SK-N-SH treated with all-trans-retinoic acid at 6 μM for 48 hours (cell line): ENCODE measurements at places on chromosomes 1 and 21.

DNA sequence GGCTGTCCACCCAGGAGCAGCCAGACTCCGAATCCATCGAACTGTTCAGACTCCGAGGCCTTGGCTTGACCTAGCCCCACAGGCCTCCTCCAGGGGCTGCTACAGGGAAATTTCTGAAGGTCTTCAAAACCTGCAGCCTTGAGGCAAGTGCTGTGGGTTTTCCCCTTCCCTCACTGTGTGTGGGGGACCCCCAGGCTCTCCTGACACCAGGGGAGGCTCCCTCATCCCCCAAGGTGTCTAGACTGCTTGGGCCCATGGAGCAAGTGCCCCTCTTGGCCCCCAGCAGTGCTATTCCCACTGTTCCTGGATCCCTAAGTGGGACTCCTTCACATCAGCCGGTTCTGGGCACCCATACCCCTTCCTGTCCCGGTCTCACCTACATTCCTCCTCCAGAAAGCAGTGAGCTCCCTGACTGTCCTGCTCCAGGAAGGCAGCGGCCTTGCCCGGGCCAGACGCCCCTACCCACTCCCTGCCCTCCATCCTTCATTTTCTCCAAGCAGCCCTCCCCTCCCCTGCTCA is 814 bp downstream of the PAQR7 start:
- peak; percentile 56 for ATAC-seq

DNA sequence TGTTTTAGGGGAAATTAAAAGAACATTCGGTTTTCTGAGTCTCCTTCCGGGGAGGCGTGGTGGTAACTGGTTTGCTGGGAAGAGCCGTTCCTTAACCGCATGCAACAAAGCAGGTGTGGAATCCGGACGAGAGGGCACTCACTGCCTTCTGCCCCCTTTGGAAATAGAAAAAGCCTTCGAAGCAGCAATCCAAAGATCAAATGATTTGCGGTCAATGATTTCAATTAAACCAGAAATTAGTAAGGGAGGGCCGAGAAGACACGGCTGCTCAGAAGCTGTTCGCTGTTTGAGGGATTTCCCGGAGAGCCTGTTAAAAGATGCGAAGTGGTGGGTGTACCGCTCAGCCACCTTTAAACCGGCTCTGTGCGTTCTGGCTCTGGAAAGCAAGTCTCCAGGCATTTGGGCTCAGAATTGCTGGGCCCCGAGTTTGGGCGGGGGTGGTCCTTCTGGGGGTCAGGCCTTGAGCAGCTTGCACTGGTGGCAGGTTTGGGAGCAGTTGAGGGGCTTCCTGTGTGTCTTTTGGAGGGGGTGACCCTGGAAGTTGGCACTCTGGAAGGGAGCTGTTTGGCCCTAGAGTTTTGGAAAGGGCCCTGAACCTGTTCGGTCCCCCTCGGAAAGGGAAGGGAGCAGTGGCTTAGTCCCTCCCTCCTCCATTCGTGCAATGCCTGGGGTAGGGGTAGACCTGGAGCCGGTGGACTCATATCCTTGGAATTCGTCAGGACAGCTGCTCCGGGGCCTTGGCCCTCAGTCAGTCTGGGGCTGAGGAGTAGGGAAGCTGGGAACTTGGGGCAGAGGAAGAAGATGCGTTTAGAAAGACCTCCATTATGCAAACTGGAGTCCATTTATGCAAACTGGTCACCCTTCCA is 3.1 kb downstream of the SIM2 start:
- ATAC-seq: no peak

DNA sequence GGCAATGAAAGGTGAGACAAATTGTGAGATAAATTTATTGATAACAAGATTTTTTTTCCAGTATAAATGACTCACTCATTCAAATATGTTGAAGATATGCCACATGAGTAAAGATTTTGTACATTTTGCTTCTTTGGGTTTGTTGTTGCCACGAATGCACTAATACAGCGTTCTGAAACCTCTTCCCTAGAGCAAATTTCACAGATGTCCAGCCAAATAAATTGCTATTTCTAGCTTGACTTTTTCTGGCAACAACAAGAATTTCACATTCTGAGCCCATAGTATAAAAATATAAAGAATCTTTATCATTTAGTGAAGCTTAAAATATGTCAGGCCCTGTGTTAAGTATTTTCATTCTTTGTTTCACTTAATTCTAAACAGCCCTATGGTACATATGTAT is 114.5 kb upstream of the COL24A1 start:
- no peak for ATAC-seq

GRCh38 chr1:172700556-172700955 is 41.7 kb downstream of the FASLG start:
- no peak for ATAC-seq

GRCh38 chr1:219325368-219325742 is 151.7 kb downstream of the LYPLAL1 start:
- ATAC-seq: no peak

- no peak for ATAC-seq
These were observed 22.2 kb downstream of the FNDC5 start for GRCh38 chr1:32848354-32849063.

- ATAC-seq: no peak
These were observed 125.1 kb downstream of the BARHL2 start for GRCh38 chr1:90591970-90592356.

DNA sequence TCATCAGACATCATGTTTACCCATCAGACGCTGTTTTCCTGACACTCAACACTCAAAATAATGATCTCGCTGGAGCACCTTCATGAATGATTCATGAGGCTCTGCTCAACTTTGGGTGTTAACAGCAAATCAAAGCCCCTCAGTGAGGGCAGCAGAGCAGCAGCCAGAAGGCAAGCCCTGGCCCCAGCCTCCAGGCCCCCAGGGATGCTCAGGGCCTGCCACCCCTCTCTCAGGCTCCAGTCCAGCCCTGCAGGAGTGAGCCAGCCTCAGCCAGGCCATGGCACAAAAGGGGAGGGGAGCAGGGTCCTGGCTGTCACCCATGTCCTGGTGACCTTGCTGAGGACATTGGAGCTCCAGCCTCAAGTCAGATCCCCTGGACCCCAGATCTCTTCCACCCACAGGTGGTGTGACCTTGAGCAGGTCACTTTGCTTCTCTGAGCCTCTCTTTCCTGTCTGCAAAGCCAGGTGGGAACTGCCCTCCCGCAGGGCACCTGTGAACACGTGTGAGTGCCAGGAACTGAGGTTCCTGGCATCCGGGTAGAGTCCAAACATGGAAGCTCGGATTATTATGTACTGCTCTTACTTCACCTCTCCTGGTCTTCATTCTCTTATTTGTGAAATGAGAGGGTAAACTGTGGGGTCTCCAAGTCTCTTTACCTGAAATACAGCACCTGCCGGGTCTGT is 161.6 kb upstream of the VAMP3 start:
- no peak for ATAC-seq

GRCh38 chr1:201889090-201889968 is 631 bp downstream of the SHISA4 start:
- no peak; the same call in 2 of the 3 replicates for ATAC-seq

DNA sequence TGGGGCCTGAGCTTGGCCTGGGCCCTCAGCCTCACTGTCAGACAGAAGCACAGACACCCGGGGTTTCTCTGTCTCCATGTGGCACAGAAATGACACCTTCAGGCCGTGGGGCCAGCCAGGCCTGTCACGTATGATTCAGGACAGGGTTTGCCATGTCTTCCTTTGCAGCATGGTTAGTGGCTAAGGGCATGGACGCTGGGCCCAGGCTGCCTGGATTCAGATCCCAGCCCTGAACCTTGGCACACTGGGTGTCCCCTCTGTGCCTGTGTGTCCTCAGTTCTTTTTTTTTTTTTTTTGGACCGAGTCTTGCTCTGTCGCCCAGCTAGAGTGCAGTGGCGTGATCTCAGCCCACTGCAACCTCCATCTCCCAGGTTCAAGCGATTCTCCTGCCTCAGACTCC is 73.6 kb downstream of the SPSB1 start:
- ATAC-seq: no peak

DNA sequence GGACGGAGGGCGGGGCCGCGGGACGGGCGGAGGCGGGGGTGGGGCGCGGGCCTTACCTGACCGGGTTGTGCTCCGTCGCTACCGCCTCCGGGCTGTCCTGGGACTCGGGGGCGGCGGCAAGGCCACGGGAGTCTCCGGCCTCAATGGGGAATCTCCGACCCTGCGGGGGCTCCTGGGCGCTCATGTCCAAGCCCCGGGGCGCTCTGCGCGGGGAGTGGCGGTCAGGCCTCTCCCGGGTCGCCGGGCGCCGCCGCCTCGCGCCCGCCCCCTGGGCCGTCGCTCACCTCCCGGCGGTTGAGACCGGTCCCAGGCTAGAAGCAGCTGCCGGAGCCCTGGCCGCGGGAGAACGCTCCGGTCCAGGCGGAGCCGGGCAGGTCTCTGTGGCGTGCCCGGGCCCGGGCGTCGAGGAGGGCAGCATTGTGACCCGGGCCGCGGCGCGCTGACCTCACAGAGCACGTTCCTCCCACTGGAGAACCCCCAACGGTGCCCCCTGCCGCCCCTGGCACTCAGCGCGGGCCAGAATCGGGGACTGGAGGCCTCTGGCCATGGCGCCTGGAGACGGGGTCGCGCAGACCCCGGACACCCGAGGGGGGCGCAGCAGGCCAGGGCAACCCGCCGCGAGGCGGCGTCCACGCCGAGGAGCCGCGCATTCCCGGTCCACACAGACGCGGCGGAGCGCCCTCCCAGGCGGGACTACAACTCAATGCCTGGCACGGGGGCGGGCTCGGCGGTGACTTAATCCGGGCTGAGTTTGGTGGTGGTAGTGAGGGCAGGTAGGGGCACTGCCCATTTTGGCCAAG is 411 bp downstream of the FAM229A start:
- peak; percentile 13 for ATAC-seq

GRCh38 chr1:32201011-32201855 is 838 bp downstream of the CCDC28B start:
- ATAC-seq: peak; percentile 53

GRCh38 chr1:228365271-228366061 is 41.2 kb downstream of the TRIM11 start:
- no peak for ATAC-seq

DNA sequence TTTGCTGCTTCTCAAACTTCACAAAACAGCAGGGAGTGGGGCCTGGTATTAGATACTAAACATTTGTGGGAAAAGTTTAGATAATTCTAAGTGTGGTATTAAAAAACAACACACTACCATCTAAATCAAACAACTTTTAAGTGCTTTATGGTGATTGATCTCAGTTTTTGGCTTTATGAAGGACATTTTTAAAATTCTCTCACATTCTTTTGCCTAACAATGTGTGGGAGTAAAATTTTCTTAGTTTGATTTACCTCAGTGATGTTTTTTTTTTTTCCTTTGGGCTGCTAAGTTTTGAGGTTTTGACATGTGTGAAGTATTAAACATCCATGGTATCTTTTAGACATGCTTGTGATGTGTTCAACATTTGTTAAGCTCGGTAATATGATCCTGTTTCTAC is 116.2 kb downstream of the DISP1 start:
- peak; percentile 40; the same call in 2 of the 3 replicates for ATAC-seq

GRCh38 chr1:226903819-226904716 is 33.7 kb downstream of the PSEN2 start:
- ATAC-seq: peak; percentile 65

DNA sequence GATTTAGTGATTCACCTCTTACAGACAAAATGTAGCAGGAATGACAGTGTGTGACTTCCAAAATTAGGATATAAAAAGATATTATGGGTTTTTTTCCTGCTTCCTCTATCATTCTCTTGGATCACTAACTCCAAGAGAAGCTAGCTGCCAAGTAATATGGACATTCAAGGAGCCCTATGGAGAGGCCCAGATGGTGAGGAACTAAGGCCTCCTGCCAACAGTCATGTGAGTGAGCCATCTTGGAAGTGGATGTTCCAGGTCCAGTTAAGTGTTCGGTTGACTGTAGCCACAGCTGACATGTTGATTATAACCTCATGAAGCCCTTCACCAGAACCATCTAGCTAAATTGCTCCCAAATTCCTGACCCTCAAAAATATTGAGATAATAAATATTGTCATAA is 38.8 kb downstream of the CD160 start:
- ATAC-seq: no peak
